ENCODE measurements at places on chromosomes 11 and 22.
A peak's percentile ranks its signal among the peaks of the same experiment; 100 is the strongest.

GRCh38 chr11:84384731-84385130 is 1098.6 kb upstream of the CCDC90B start:
- DNase-seq: peak; percentile 24

DNA sequence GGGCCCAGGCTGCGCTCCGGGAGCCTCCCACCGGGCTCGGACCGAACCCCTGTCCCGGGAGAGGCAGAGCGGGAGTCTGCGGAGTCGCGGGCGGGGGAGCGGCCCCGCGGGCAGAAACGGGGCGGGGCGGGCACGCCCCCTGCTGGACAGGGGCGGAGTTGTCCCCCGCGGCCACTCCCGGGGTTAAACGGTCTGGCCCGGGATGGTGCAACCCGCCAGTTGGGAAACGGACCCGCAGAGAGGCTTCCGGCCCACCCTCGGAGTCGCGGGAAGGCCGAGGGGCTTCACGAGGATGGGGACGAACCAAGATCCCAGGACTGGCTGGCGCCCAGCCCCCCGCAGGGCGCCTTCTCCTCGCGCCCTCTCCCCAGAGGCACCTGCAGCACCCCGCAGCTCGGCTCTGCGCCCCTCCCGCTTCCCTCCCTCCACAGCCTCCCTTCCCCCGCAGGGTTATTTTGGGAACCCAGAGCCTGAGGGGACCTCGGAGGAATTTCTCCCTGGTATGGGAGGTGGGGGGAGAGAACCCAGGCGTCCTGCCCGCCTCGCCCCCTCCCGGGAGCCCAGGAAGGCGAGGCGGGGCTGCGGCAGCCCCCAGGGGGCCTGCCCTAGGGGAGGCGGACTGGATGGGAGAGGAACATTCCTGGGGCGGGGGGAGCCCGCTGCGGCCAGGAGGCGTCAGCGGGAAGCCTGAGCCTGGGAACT is 902 bp downstream of the RASGRP2 start:
- peak; percentile 53 for DNase-seq

GRCh38 chr22:46857142-46857884 is 94.9 kb downstream of the TBC1D22A start:
- peak; percentile 74 for DNase-seq

GRCh38 chr11:25593221-25593620 is 738.7 kb upstream of the ANO3 start:
- DNase-seq: no peak

DNA sequence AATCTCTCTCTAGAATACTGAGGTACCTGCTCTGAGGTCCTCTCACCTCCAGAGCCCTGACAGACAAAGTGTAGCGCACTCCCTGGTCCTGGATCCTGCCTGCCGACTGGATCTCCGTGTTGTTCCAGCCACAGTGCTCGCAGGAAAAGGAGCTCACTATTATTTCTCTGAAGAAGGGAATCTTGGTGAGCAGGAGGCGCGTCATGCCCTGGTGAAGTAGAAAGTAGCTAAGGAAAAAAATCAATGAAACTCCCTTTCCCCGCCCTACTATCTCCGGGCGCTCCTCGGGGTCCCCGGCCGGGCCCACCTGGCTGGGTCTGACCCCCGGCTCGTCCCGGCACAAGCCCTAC is 412 bp downstream of the ZPR1 start:
- no peak for DNase-seq

DNA sequence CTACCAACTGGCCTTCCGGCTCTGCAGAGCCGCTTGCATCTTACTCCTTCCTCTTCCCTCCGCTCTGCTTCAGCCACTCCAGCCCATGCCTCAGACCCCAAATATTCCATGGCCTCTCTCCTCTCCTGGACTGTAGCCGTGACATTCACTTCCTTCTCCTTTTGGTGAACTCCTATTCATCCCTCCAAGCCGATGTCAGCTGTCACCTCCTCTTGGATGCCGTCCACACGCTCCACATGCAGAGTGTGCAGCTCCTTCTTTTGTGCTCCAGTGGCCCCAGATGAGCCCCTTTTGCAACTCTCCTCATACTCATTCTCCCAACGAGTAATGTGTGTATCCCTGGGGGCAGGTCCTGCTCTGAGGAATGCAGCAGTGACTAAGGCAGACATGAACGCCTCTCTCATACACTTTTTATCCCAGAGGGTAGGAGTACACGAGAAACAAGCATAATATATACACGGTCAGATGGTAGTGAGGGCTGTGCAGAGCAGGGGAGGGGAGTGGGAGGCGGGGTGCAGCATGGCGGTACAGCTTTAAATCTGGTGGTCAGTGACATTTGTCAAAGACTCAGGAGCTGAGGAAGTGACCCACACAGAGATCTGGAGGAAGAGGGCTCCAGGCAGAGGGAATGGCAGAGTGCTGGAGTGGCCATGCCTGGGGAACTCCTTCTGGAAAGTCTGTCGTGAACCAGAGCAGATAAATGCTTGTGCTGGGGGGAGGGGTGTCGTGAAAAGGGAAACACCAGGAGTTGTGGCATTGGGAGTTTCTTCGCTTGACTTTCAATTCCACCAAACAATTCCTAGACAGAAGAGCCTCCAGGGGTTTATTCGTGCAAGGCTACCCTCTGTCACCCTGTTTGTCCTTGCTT is 83.8 kb upstream of the ATXN10 start:
- peak; percentile 53 for DNase-seq

DNA sequence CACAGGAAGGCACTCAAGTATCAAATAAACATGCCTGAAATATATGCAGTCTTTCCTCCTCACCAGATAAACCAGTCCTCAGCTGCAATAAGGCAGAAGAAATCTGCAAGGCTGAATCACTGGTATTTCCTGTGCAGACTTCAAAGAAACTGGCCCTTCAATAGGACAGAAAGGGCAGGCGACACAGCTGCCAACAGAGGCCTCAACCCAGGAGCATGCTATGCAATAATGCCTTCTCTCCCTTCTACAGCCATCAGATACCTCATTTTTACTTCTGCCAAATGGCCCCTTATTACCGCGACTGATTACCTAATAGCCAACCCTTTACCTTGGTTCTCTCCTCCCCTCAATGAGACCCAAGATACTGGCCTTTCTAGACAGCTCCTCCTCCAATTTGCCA is 8.0 kb downstream of the NUMA1 start:
- peak; percentile 58 for DNase-seq

DNA sequence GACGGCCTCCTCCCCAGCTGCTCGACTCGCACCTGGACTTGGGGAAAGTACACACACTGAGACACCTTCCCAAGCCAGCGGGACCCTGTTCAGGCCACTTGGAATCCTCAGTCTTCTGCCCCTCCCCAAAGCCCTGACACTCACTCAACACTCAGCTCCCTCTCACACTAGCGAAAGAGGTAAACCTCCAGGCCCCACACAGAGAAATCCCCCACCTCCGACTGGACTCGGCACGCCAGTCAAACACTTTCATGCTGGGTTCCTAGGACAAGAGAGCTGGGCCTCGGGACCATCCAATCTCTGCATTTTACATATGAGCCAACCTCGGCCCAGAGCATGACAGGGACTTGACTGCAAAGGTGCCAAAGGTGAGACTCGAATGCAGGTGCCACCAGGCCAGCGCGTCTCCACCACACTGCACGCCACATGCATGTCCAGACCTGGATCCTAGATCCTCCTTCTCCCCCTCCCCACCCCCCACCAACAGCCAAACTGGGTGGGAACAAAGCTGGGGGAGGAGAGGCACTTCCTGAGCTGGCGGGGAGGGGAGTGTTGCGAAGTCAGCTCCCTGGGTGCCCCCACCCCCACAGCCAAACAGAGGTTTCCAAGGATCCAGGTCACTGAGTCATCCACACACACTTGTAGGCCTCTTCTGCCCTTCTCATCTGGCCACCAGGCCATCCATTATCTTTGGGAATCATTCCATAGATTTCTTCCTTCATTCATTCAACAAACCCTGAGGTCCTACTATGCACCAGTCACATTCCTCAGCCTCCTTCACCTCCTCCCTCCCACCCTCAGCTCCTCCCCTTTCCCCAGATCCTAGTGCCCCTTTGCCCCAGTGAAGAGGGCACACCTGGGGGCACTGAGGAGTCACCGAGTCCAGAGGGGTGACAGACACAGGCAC is 10.7 kb upstream of the CD5 start:
- DNase-seq: no peak

GRCh38 chr11:113249491-113249763 is 65.0 kb upstream of the TTC12 start:
- DNase-seq: peak; percentile 30

DNA sequence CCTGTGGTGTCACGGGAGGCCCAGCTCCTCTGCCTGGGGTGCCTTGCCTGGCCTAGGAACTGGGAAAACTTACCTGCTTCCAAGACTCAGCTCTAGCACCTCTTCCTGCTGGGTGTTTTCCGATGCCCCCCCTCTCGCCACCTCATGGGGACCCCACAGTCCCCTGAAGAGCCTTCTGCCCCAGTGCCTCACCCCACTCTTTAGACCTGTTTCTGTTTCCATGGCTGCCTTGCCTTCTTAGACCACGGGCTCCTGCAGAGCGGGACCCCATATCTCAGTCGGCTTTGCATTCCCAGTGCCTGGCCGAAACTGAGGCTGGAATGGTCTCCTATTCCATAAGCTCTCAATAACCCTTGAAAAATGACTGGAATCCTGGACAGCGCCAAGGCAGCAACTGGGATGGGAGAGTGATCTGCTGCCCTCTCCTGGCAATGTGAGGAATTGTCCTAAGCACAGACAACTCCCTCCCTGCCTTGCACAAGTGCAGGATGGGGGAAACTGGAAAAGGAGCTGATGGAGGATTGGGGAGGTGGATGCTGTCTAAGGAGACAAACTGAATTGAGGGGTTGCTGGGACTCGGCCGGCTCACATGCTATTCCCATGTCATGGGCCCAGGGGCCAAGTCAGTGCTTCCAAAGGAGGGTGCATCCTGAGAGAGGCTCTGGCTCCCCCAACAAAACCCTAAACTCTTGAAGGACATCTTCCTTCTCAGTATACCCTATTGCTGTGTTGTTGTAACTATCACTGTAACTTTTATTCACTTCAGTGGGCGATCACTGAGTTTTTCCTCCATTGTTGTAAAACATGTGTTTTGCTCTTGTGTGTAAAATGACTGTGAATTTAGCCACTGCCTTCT is 26.6 kb upstream of the IL17RA start:
- DNase-seq: peak; percentile 60

DNA sequence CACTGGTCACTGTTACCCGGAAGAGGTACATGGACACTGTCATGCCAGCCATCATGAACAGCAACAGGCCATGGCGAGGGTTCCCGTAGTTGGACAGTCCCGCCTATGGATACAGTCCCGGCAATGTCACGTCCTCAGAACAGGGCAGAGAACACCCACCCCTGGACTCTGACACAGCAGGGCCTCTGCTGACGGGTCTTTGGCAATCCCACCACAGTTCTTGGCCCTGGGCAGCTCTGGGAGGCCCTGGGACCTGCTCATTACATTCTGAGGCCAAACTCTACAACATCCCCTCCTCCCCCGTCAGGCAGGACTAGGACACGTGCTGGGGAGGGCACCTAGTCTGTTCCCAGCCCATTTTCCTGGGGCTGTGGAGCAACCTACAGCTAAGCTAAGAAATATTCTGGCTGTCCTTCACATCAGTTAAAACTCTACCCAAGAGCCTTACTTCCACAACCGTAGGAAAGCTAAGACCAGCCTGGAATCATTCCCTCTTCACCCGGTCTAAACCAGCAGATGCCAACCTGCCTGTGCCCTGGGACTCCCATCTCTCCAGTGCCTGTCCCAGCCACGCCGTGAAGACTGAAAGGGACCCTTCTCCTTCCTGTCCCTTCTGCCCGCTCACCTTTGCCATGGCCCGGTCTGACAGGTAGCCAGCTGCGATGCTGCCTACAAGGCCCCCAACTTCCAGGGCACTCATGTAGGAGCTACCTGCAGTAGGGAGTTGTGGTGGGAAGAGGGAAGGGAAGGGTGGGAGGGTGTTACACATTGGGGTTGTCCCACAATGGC is 4.5 kb downstream of the SLC37A4 start:
- DNase-seq: no peak

- DNase-seq: no peak
Measured at GRCh38 chr11:3367221-3367620, 11.7 kb downstream of the ZNF195 start.

- DNase-seq: peak; percentile 69
Measured at GRCh38 chr11:26096451-26096850, 235.5 kb upstream of the ANO3 start.

DNA sequence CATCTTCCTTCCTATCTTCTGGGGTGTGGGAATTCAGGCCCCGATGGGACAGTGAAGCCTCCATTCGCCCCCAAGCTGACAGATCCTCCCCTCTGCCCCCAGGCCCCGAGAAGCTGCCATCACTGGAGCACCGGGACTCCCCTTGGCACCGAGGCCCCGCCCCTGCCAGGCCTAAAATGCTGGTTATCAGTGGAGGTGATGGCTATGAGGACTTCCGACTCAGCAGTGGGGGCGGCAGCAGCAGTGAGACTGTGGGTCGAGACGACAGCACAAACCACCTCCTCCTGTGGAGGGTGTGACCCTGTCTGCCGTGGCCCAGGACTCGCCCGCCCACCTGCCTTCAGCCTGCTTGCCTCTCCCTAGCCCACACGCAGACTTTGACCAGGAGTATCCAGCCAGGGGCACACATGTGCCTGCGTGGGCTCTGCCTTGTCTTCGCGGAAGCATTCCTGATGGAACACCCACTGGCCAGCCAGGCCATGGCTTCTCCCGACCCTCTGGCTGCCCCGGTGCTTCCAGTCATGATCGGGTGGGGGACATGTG is 8.6 kb upstream of the RELT start:
- DNase-seq: no peak

GRCh38 chr22:45828841-45829240 is 148.1 kb downstream of the WNT7B start:
- DNase-seq: no peak

- DNase-seq: peak; percentile 97
Measured at GRCh38 chr22:36065775-36066544, 37.3 kb upstream of the RBFOX2 start.

GRCh38 chr22:37633625-37634416 is 5.6 kb upstream of the SH3BP1 start:
- peak; percentile 99 for DNase-seq

DNA sequence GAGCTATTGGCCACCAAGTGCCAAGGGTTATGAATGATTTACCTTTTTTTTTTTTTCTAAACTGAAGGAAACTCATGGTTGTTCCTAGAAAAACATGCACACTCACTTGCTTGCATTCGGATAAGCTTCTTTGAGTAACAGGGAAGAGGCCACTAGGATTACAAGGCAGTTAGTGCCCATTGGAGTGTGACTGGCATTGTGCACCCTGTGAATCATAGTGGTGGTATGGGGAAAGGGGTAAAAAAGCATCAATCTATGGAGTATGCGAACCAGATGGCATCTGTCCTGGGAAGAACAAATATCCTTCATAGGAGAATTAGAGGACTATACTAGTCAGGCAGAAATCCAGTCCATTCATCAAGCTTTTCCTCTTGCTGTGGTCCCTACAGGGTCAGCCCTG is 24.2 kb downstream of the CD44 start:
- DNase-seq: no peak

DNA sequence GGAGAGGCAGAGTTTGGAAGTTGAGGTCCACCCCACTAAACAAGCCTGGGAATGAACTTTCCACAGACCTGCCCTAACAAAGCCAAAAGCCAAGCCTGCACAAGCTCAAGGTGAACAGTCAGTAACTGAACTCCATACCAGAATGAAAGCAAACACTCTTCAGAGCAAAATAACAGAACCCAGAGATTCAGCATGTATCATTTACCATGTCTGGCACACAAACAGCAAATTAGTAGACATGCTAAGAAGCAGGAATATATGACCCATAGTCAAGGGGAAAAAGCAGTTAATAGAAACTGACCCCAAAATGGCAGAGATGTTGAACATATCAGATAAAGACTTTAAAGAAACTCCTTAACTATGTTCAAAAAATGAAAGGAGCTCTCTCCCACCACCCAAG is 31.3 kb downstream of the TBX1 start:
- no peak for DNase-seq

GRCh38 chr11:111642542-111642941 is 40.3 kb downstream of the SIK2 start:
- DNase-seq: no peak

- no peak for DNase-seq
Measured at GRCh38 chr11:15818132-15818842, 538.1 kb downstream of the SOX6 start.
